ENCODE measurements at places on chromosomes 4 and X. TPM values are rescaled to one million over a fixed set of nuclear protein-coding genes. Genes with fewer than 3 reads are reported as not detected.

DNA sequence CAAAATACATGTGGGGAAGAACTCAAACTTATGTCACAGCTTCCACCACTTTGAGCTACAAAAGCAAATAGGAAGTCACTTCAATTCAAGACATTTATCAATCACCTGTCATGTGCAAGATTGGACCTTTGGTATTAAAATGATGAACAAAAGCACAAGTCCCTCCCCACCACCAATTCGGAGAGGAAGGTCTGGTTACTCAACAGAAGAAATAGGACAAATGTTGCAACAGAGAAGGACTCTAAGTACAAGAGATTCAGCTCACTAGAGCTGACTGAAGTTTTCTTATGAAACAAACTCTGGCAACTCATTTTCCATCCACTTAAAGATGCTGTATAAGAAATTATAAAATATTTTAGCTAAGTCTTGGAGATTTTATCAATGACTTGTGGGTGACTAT is 16.0 kb upstream of the MMRN1 start:
- DNase-seq, result no peak

TMEM271 gene
- total RNA-seq, result 4.4 TPM

- no peak for DNase-seq
Observed at GRCh38 chr4:42248972-42249371, 96.5 kb upstream of the BEND4 start.

DNA sequence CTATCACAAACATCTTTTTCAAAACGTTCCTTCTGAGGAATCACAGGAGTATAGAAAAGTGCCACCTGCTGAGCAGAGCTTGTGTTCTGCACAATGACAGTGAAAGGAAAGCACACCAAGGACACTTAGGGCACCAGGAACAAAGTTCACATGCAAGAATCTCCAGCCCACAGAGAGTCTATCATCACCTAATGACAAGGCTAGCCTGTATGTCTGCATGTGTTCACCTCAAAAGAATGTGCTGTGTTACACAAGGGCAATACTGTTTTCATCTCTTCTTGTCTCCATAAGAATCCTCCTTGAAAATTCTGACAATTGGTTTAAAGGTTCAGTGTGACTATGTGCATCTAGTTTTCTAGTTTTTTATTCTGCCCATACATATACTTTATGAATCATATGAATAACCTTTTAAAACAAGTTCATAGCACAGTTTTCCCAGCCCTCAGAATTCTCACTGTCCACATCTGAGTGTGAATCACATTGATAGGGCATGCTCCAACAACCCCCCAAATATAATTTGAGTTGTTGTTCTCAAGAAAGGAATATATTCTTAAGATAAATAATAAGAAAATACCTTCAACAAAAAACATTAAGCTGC is 118.0 kb downstream of the PWWP3B start:
- no peak for DNase-seq

DNA sequence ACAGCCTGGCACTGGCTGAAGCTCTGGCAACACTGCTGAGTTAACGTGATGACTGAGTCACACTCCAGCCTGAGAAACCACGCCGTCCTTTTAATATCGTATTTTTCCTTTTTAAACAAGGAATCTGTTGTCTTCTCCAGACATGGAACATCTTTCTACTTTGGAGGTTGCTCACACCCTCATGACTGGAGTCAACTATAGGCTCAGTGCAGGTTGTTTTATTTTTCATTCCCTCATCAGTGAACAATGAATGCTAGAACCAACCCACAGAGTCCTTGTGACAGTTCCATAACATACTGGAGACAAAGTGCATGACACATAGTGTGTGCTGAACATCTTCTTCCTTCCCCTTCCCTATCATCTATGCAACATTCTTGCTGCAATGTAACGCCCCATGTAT is 76.8 kb upstream of the CPEB2 start:
- DNase-seq, result no peak

GRCh38 chr4:105923497-105924238 is 28.4 kb downstream of the NPNT start:
- no peak for DNase-seq

- DNase-seq, result peak; percentile 78
Observed at GRCh38 chr4:22897520-22898108, 204.9 kb downstream of the GBA3 start.

GRCh38 chr4:22531311-22532019 is 15.6 kb upstream of the ADGRA3 start:
- peak; percentile 16 for DNase-seq

- no peak for DNase-seq
Observed at GRCh38 chrX:9189286-9189685, 155.4 kb upstream of the FAM9B start.

TRIML2 gene
- total RNA-seq, result not detected

GRCh38 chr4:169458575-169458974 is 153.8 kb downstream of the NEK1 start:
- no peak for DNase-seq

HPSE gene
- total RNA-seq, result 2.5 TPM

DNA sequence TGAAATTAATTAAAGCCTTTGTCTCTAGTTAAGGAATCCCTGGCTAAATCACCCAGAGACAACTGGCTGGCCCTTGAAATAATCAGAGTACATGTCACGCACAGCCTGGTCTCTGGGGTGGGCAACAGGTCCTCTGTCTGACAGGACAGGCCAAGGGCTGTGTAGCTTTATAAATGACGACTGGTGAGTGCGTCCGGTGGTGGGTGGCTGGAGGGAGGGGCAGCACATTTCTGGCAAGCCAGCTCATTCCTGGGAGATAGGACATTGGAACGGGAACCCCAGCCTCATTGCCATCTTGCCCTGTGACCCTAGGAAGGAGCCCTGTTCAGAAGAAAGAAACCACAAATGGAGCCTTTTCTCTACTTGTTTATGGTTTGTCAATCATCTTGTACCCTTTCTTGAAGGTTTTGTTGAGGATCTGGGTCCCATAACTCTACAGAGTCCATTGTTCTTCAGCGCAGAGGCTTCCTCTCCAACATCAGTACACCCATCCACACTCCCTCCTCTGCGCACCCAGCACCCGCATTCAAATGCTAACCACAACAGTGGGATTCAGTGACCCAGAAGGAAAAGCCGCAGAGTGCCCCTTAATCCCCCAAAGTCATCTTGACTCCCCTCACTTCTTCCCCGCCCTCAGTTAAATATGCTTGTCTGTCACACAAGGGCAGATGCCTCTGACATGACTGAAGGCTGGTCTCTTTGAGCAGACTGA is 368.1 kb downstream of the UNC5C start:
- DNase-seq, result no peak

- DNase-seq, result no peak
Observed at GRCh38 chr4:5267408-5267807, 216.1 kb downstream of the STK32B start.

GRCh38 chrX:82218361-82218760 is 1016.5 kb downstream of the SH3BGRL start:
- DNase-seq, result no peak

DNA sequence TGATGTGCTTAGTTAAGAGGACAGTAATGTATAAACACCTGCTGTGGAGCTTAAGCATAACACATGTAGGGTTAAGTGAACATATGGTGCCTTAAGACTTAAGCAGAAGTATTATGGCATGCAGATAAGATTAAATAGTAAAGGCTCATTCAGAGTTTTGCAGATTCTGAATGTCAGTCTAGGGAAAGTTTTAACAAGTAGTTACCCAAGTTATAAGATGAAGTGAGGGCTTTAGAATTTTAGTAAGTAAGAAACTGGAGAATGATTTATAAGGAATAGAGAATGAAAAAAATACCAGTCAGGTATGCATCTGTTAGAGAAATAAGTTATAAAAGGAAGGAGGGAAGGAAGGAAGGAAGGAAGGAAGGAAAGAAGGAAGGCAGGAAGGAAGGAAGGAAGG is 902.1 kb downstream of the TRAM1L1 start:
- DNase-seq, result no peak

- DNase-seq, result no peak
Observed at GRCh38 chrX:131746491-131746968, 202.7 kb downstream of the OR13H1 start.

- DNase-seq, result peak; percentile 4
Observed at GRCh38 chrX:126994032-126994600, 174.6 kb downstream of the PRR32 start.

GRCh38 chrX:29775890-29776289 is 439.5 kb upstream of the MAGEB2 start:
- no peak for DNase-seq
